ENCODE measurements at places on chromosomes 4 and X. TPM values are rescaled to one million over a fixed set of nuclear protein-coding genes. Genes with fewer than 3 reads are reported as not detected.

KLHL13 gene
- total RNA-seq: 13.6 TPM

TMPRSS11B gene
- not detected for total RNA-seq

GAGE13 gene
- total RNA-seq: not detected

- DNase-seq: no peak
These were observed 107.2 kb downstream of the ATP11C start for GRCh38 chrX:139825618-139826017.

- DNase-seq: peak; percentile 81
These were observed 37.8 kb upstream of the FUNDC1 start for GRCh38 chrX:44580466-44580865.

- DNase-seq: no peak
These were observed 2238.4 kb downstream of the PCDH7 start for GRCh38 chr4:32958586-32958985.

DNA sequence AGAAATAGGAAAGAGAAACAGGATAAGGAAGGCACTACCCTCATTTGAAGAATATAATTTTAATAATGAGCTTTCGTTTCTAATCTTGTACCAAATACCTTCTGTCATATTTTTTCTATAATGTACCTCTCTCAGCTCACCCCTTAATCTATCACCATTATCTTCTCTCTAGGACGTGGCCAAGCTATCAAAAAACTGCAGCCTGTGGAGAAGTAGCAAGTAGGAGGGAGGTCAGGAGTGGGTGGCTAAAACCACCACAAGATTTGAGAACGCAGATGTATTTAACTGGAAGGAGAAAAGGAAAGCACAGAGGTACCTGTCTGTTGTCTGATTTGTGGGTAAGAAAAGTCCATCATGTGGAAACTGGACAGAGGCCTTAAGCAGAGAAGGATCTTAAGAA lies 576.7 kb upstream of the DIPK2B start:
- DNase-seq: no peak

DNA sequence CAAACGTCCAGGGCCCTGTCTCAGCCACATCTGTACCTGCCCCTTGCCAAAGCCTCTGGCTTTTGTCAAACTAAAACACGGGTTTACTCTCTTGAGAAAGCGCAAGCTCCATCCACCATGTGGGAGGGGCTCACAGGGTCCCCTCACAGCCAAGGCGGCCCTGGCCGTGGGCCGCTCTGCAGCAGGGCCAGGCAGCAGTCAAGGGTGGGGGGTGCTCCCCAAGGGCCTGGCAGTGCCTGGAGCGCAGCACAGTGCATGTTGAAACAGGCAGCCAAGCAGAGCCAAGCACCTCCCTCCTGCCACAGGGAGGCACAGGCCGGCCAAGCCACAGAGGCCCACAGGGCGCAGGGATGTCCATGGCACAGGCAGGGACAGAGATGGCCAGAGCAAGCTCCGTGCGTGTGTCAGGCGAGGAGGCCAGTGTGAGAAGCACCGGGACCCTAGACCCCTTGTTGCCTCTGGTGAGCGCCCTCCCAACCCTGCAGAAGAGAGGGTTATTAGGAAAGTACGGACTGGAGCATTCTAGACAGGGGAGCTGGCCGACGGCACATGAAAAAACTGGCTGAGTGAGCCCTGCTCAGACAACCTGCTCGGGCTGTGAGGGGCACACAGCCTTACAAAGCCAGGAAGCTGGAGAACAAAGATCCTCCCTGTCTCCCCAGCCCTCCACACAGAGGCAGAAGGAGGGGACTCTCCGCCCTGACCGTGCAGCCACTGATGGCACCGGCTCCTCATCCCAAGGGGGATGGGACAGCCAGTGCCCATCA lies 39.0 kb downstream of the FAM53A start:
- no peak for DNase-seq

DNA sequence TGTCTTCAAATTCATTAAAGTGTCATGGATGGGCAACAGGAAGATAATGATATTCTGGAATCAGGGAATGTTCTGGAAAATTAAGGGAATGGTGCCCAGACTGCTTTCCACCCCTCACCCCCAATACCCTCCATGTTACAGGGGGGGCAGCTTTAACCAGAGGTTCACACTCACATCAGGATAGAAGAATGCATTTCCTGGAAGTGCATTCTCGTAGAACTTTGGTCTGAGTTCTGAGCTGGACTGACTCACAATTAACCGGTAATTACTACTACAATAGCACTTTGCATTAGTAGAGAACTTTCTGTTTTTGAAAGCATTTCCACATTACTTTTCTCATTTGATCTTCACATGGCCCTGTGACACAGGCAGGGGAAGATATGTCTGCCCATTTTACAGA lies 52.5 kb upstream of the SHISA3 start:
- DNase-seq: no peak

GRCh38 chrX:154074199-154074598 lies 23.3 kb downstream of the MECP2 start:
- peak; percentile 73 for DNase-seq
